ENCODE measurements at places on chromosomes 5 and 9.
A peak's percentile ranks its signal among the peaks of the same experiment; 100 is the strongest.

GRCh38 chr5:159951387-159951786 is 35.1 kb downstream of the ADRA1B start:
- DNase-seq: no peak

GRCh38 chr5:133925866-133926488 is 42.4 kb downstream of the C5orf15 start:
- no peak for DNase-seq

DNA sequence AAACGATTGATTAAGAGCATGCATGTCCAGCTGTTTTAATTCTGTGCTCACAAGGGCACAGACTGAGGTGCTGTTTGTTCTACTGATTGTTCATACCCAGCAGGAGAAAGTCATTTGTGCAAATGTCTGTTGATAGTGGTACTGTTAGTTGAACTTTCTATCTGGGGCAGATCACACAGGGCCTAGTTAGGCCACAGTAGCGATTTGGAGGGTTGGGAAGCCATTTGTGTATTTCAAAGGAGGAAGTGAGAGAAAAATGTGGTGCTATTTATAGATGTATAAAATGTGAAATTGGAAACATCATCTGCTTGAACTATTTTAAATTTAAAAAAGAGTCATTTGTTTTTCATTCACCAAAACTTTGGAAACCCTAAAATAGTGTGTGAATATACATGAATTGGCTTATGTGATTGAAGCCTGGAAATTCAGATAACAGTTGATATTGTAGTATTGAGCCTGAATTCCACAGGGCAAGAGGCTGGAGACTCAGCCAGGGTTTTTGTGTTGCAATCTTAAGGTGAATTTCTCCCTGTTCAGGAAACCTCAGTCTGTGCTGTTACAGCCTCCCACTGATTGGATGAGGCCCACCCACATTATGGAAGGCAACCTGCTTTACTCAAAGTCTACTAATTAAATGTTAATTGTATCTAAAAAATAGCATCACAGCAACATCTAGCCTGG is 162.0 kb upstream of the CDKN2B start:
- no peak for DNase-seq

GRCh38 chr5:19625562-19625961 is 362.4 kb downstream of the CDH18 start:
- no peak for DNase-seq

- DNase-seq: no peak
Observed at GRCh38 chr5:2283481-2284045, 400.8 kb upstream of the IRX4 start.

DNA sequence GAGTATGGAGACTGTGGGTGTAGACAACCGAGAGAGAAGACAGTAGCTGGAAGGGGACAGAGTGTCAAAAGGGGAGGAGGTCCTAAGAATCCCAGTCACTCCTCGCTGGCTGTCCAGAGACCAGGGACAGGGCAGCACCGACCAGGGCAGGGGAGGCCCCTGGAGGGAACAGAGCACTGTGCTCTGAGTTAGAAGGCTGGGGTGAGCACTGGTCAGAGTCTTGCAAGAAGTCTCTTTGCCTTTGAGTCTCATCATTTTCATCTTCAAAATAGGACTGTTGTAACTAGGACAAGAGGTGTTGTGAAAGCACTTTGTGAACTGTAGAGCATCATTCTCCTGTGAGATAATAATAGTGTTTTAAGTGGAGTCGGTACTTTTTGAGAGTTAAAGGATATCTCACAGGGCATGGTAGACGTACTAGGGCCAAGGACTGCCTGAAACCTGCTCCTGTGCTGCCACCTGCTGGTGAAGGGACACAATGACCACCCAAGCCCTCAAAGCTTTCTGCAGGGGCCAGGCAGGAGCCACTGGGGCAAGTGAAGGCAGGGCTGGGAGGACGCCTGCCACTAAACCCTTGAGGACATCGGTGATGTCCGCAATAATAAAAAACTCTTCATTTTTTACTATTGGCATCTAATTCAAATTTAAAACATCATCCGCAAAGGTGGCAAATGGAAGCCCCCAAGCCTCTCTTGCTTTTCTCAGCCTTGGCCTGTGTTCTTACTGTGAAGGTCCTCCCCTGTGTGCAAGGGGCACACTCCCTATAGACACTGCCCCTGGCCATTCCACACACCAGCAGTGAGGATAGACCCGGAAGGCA is 28.2 kb downstream of the SLC6A7 start:
- peak; percentile 61 for DNase-seq

DNA sequence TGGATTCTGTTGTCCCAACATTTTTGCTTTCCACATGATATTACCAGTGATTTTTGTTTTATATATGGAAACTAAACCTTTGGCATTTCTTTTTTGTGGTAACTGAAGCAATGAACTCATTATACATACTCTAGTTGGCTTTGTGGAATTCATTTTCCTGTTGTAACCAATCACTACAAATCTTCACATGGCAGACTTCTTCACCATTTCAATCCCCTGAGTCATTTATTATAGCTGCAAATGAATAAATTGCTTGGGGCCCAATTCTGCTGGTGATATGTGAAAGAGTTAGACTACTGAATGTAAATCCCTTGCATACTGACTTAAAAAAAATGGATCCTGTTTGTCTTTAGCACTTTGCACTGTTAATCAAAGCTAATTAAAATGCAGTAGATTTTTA is 1709.6 kb upstream of the WWC1 start:
- DNase-seq: no peak

- no peak for DNase-seq
Observed at GRCh38 chr9:85038061-85038460, 368.5 kb downstream of the NTRK2 start.

- DNase-seq: no peak
Observed at GRCh38 chr9:110251212-110251611, 5.1 kb downstream of the TXN start.

DNA sequence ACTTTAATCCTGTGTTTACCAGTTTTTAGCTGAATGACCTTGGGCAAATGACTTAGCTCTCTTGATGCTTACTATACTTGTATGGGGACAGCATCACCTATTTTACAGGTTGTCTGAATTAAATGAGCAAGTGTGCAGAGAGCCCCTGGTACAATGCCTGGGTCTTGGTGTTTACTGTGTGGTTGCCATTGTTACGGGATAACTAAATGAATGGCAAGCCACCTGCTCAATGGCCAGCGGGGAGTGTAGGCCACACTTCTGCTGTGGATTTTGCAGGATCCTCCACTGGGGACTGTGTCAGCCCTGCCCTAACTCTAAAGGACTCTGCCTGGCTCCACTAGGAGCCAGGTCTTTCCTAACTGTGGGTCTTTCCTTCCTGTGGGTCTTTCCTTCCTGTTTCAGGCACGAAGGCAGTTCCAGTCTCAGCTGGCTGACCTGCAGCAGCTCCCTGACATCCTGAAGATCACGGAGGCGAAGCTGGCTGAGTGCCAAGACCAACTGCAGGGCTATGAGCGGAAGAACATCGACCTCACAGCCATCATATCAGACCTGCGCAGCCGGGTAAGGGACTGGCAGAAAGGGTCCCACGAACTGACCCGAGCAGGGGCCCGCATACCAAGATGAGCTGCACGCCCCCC is 10.3 kb upstream of the GLE1 start:
- no peak for DNase-seq

DNA sequence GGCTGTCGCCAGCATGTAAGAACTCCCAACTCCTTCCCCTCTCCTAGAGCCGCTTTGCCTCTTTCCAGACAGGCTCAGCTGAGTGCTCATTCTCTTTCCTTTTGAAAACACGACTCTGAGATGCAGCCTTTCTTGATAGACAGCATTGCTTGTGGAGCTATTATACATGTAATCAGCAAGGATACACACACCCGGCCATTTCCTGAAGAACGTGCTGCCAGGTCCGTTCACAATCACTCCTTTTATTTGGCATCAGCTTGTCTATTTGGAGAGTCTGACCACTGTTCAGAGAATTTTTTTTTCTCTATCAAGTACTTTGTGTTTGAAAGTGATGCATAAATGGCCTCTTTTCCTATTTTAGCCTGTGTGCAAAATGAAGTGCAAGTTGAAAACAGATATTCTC is 328.7 kb downstream of the MARCHF11 start:
- DNase-seq: no peak

- no peak for DNase-seq
Observed at GRCh38 chr9:1879501-1879900, 135.6 kb upstream of the SMARCA2 start.

Data from H1 (cell line).